Stimulated activated CD8-positive, alpha-beta memory T cell treated with anti-CD3 and anti-CD28 coated beads, Interleukin-15, amount 100 ng/mL, for 48 hours (primary cell): ENCODE measurements at places on chromosomes 2 and 18.

DNA sequence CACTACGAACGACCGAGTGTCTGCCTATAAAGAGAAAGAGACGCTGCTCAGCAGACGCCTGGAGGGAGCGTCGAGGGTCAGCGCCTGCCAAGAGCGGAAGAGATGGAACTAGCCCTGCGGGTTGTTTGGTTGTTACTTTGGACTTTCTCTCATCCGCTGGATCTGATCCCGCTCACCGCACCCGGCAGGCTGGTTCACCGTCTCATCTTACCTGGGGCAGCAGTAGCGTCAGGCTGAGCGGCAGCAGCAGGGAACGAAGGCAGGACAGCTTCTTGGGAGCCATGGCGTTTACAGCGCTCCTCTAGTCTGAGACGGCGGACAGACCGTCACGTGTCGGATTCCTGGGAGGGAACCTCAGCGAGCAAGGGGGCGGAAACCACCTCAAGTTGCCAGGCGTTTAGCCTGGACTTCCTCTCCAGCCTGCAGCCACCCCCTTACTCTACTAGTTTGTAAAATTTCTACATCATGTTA is 1.9 kb downstream of the GLB1L start:
- DNase-seq, result no peak

DNA sequence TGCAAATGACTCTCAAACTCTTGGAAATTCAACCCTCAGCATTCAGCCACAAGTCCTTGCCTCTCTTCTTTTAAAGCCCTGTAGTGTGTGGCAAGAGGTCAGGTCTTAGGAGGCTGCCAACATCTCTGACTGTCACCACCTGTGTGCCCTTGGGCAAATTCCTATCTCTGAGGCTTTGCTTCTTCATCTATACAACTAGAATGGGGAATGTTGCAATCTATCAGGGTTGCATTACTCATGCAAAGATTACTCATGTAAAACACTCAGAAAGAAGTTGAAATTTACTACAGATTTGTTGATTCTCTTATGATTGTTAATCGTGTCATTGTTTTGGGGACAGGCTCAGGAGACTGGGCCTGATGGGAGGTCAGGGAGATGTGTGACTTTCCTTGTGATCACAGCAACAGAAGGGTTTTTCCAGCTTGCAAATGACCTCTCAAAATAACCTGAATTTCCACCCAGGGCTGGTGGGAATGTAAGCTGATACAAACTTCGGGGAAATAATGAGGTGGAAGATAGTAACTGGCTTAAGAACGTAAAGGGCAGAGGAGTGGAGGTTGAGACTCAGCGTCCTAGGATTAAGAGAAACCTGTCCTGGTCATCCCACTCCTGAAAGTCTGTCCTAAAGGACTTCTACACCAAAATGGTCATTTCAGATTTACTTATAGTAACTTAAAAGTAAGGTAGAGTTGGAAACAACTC is 32.1 kb upstream of the SIGLEC15 start:
- DNase-seq, result no peak

DNA sequence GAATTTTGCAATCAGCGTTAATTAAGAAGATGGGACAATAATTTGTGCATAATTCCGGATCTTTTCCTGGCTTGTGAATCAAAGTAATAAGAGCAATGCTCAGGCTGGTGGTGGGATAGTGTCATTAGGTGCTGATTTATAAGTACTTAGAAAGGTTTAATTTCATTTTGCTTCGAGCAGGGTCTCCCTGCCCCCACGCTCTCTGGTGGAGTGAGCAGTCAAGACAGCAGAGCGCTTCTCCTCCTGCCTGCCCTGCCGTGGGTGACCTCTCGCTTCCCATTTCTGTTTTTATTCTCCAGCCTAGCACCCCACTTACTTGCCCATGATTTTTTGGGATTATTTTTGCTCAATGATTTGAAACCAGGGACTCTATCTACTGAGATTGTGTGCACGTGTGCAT is 7.1 kb downstream of the ASB18 start:
- no peak for DNase-seq

DNA sequence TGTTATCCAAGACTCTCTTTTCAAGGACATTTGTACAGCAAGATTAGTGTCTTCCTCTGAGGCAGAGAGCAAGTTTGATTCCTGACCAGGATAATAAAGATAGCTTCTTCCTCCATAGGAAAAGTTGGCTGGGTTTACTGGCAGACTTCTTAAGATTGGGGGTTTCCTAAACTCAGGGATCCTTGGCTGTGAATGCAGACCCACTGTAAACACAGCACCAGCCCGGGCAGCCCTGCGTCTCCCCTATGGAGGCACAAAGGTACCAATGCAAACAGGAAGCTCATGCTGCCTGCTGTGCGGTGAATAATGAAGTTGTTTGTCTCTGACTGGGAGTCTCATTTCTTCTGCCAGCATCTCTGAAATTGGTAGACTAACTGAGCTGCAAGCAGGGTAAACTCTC is 96.2 kb upstream of the ARHGAP28 start:
- no peak for DNase-seq

GRCh38 chr2:237872178-237872887 is 12.9 kb downstream of the RAMP1 start:
- no peak for DNase-seq

GRCh38 chr18:28995319-28995718 is 818.4 kb upstream of the CDH2 start:
- DNase-seq, result no peak

GRCh38 chr2:75276093-75277029 is 77.0 kb upstream of the TACR1 start:
- DNase-seq, result no peak

- no peak for DNase-seq
These were observed 36.1 kb downstream of the CREG2 start for GRCh38 chr2:101351207-101351606.

GRCh38 chr2:75459565-75460310 is 101.0 kb downstream of the EVA1A start:
- no peak for DNase-seq

DNA sequence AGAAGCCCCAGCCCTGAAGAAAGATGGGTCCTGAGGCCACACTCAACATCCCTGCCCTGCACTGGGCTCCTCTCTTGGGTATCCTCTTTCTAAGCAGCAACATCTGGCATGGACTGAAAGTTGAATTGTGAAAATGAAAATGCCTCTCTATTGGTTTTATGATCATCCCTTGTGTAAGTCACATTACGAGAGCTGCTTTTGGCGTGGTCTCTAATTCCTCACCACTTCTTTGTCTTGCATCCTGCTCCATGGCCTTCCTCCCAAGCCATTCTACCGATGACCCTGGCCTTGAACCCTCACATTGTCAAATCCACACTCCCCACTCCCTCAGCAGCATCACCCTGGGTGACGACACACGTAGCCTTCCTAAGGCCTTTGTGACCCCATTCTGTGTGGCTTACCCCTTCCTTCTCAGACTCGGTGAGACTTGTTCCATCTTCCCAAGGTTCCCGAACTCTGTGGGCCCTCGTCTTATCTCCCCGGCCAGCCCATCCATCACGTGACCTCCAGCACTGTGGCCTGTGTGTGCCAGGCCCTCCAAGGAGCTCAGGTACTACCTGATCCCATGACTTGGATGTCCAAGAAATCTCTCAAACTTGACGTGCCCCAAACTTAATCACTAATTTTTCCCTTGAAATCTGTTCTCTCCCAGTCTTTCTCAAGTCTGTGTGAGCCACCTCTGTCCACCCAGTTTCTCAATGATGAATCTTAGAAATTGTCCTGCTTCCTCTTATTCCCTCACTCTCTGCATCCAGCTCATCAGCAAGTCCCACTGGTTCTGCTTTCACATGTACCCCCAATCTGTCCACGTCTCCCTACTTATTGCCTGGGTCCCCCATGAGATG is 194.7 kb upstream of the HS6ST1 start:
- DNase-seq, result no peak

GRCh38 chr2:60597346-60597745 is 43.9 kb upstream of the BCL11A start:
- no peak for DNase-seq

- no peak for DNase-seq
These were observed 18.2 kb downstream of the TGIF1 start for GRCh38 chr18:3468066-3468705.

DNA sequence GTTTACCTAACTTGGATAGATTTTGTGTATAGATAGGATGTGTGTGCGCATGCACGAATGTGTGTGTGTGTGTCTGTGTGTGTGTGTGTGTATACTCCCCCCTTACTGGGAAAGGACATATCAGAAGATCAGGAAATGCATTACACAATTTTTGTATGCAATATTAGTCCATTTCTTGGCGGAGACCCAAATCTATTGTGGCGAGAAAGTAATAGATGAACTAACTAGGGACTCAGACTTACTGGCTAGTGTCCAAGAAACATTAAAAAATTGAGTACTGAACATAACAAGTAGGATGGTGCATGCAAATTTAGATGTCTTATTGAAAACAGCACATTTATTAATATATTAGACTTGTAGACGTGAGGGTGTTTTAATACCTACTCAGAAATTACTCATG is 1036.5 kb upstream of the FANCL start:
- DNase-seq, result no peak

DNA sequence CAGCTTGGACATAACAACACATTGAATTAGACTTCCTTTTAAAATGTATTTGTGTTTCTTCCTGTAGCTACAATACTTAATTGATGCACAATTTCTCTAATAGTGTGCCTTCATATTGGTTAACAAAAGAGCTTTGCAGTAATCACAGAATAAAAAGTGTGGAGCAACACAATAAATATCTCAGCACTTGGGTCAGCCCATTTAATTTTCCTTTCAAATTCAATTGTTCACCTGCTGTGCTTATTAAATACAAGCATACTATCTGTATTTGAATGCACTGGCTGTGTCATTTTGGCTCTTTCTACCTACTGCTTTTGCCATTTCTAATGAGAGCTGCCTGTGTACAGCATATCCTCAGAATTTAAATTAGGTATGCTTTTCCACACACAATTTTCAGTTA is 1641.3 kb upstream of the SLC39A10 start:
- DNase-seq, result no peak

DNA sequence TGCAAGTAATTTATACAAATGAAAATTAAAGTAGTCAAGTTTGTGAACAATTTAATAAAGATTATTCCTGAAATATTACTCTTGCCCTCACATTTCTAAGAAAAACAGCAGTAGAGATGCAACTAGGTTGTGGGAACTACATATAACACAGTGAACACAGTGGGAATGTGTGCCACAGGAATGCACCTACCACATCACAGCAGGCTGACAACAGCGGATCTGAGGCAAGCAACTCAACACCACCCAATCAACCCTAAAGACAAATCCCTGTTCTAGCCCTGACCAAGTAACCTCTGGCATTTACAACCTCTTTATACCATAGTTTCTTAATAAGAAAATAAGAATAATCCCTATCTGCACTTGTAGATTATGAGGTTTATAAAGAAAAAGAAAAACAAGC is 23.4 kb downstream of the MBOAT2 start:
- DNase-seq, result no peak

GRCh38 chr2:201432621-201433393 is 18.5 kb downstream of the TRAK2 start:
- no peak for DNase-seq

GRCh38 chr2:201433394-201433995 is 17.8 kb downstream of the TRAK2 start:
- no peak for DNase-seq

- no peak for DNase-seq
These were observed 29.0 kb downstream of the PTPRM start for GRCh38 chr18:7596147-7596546.

DNA sequence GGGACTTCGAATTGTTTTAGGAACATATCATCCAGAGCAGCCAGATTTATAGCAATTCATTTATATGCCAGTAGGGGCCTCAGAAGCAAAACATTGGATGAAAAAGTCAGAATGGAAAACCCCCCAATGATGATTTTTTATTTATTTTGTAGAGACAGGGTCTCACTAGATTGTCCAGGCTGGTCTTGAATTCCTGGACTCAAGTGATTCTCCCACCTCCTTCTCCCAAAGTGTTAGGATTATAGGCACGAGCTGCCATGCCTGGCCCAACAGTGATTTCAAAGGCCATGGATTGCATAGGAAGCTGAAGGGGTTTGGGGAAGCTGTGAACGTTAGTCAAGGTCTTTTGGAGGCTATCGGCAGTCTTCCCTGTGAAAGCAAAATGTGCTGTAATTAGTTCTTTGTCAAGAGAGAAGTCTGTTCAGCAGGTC is 21.9 kb upstream of the MCFD2 start:
- no peak for DNase-seq

GRCh38 chr18:76323891-76324290 is 171.2 kb downstream of the ZNF516 start:
- DNase-seq, result no peak

GRCh38 chr2:183148955-183149354 is 24.7 kb downstream of the NUP35 start:
- DNase-seq, result no peak

DNA sequence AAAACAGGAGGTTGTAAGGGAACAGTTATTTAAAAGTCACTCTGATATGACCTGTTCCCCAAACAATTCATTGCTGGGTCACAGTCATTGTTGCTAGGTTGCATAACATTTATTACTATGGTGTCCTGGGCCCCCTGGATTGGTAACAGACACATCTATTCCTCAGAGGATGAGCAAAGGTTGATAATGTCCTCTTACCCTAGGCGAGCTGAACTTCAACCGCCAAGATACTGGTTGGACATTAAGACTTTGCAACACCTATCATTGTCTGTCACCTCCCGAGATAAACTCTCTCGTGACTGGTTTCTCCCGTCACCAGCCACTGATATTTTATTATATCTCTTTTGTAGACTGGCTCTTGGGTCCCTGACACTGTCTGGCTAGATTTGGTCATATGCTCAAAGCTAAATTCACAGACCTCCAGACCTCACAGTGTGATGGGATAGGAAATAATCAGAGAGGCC is 361.3 kb downstream of the ZNF521 start:
- no peak for DNase-seq

- no peak for DNase-seq
These were observed 169.7 kb upstream of the SATB2 start for GRCh38 chr2:199627417-199627816.

DNA sequence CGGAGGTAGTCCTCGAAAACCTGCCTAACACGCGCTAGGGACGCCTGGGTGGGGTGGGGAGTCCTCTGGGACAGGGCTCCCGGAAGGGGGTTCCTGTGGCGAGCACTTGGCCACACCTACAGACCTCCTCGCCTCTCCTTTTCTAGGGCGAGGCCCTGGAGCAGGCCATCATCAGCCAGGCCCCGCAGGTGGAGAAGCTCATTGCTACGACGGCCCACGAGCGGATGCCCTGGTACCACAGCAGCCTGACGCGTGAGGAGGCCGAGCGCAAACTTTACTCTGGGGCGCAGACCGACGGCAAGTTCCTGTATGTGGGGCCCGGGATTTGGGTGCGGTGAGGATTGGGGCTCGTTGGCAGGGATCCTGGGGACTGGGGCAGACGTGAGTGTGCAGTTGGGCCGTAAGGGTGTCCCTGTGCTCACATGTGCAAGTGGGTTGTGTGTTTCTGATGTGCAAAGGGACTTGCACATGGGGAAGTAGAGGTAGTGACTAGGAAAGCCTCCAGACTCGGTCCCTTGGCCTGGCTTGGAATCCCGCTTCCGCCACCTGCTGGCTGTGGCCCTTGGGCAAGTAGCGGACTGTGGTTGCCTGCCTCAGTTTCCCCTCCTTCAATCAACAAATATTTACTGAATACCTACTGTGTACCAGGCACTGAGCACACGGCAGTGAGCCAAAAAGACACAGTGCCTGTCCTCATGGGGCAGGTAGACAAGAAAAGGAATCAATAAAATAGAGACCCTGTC is 11.7 kb downstream of the ZAP70 start:
- DNase-seq, result no peak

- no peak for DNase-seq
These were observed 42.5 kb downstream of the ALK start for GRCh38 chr2:29878898-29879297.
